ENCODE measurements at places on chromosomes 1 and 21. TPM values are rescaled to one million over a fixed set of nuclear protein-coding genes. Genes with fewer than 3 reads are reported as not detected.

DNA sequence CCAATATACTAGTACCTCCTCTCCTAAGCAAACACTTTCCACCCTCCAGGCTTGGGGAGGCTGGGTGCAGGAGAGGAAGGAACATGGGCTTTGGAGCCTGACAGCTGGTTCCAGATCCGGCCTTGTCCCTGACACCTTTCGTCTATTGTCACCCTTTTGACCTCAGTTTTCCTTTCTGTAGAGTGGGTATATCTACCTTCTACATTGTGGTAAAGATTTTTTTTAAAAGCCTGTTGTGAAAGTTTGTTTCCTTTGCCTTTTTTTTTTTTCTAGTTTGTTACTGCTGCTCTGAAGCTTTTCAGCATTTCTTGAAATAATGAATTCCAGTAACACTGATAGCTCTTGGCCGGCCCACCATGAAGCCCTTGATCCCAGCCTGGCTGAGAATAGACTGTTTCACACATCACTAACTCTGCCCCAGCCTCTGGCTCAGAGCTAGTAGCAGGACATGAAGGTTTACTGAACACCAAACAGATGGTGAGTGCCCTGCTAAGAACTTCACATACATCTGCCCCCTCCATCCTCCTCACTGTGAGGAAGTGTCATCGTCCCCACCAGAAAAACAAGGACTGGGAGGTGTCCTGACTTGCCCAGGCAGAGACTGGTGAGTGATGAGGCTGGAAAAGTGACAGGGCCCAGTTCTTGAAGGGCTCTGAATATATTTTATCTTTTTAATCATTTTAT lies 33.0 kb upstream of the ID3 start:
- DNase-seq: no peak

DNA sequence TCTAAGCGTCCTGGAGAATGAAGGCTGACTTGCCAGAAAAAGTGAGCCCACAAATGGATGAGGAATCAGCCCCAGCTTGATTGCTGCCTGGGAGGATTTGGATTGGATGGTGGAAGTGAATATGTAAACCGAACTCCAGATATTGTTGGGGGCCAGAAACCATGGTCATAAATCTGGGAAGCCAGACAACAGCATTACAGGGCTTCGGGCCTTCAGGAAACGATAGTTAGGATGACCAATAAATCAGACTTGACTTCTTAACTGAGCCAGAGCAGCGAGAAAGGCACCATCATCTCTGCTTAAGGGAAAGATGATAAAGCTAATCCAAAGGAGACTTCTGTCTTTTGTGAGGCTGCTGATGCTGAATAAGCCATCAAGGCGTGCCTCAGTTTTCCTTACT lies 26.6 kb downstream of the FAM78B start:
- no peak for DNase-seq

DNA sequence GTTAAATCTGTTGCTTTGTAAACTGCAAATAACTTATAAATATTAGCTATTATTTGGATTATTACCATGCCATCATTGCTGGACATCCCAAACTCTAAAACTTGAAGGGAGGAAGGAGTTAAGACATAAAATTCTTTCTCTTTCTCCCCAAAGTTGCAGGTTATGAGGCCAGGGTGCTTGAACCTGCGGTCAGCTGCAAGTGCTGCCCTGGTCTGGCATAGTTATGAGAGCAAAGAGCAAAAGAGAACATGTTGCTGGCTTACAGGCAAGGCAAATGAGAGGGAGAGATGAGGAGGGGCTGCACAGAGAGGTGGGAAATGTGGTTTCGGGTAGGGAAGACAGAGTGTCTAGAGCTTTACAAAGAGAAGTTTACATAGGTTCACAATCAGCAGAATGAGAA lies 30.8 kb downstream of the GADD45A start:
- DNase-seq: no peak

Gene HES3
- total RNA-seq: not detected

DNA sequence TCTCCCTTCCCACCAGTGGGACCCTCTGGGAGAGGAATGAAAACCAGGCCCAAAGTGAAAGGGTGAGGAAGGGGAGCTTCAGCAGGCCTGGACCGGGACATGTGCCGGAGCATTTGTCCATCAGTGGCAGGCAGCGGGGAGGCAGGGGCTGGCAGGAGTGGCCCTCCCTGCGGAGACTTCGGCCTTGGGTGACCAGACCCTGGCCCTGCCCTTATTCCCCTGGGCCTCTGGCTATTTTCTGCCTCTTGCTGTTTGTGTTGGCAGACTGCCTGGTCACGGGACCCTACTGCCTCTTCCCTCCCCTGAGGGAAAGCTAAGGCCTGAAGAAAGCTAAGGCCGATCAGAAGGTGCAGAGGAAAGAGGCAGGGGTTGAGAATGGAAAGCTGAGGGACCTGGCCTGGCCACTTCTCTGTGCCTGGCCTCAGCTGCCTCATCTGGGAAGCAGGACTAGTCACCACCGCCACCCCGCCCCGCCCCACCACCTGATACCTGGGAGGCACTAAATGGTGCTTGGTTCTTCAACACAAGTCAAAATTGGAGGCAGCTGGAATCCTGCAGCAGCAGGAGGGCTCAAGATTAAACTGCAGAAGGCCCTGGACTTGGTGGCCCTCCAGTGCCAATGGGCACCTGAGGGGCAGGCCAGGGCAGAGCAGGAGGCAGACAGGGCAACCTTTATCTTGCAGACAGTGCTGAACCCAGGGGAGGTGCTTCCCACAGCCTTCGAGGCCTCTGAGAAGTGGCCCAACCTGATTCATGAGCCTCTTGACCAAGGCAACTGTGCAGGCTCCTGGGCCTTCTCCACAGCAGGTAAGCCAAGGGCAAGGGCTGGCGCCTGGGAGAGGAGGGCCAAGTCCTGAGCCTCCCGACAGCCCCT lies 7.9 kb downstream of the TINAGL1 start:
- no peak for DNase-seq

DNA sequence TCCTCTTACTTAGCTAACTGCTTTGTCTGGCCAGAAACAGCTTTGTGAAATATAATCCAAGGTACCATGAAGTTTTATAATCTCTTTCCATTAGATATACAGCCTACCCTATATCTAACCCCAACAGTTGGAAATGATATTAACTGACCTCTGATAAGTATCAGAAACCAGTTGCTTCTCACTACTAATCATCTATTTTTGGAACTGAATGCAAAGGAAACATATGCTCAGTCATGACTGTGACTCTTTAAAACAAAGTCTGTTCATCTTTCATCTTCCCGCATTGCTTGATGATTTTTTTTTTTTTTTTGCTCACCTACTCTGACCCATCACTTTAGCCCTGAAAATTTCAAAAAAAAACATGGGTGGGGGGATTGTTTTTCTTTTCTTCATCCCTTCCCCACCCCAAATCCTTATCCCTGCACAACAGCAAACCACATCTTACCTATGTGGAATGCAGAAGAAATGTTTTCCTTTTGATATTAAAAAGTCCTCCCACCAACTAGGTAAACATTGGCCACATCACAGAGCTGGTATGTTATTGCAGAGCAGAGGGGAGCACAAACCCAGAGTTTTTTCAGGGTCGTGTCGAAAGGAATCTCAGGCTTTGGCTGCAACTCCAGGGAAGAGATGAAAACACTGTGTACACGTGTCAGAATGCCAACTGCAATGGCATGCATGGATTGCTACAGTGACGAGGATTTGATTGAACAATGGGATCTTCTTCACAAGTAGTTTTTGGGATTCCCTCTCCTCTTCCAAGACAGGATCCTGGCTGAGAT lies 137.3 kb downstream of the SLC30A10 start:
- no peak for DNase-seq

GRCh38 chr1:229863651-229864545 lies 203.1 kb upstream of the GALNT2 start:
- no peak for DNase-seq

Gene CALML6
- not detected for total RNA-seq

DNA sequence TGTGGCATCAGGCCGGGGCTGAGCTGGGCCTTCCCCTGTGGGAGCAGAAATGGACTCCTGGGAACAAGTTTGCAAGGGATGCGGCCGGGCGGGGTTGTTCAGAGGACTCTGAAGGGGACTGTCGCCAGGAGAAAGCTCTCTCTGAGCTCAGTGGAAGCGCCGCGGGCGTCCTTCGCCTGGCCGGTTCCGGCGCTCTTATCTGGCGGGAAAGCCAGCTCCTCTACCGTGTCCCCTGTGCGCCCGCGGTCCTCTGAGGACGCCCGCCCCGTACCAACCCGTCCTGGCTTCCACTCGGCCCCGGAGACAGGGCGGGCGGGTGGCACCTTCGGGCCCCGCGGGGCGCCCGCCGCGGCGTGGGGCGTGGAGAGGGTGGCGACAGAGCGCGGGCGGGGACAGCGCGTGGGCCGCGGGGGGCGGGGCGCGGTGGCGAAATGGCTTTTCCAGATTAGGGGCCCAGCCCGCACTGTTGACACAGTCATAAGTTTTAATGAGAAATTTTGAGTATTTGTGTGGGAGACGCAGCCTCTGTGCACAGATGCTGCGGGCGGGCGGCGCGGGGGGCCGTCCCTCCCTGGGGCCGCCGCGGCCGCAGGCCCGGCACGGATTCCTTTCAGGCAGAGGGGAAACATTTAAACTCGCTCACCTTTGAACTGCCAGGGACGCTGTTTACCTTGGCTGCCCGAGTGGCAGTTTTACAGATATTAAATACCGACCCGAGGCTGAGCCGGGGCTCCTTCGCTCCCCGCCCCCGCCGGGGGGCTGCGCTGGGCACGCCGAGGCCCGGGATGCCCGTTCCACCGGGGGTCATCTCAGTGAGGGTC lies 70.2 kb downstream of the FOXD2 start:
- no peak for DNase-seq

GRCh38 chr1:43994071-43994470 lies 2.7 kb downstream of the CCDC24 start:
- DNase-seq: no peak

DNA sequence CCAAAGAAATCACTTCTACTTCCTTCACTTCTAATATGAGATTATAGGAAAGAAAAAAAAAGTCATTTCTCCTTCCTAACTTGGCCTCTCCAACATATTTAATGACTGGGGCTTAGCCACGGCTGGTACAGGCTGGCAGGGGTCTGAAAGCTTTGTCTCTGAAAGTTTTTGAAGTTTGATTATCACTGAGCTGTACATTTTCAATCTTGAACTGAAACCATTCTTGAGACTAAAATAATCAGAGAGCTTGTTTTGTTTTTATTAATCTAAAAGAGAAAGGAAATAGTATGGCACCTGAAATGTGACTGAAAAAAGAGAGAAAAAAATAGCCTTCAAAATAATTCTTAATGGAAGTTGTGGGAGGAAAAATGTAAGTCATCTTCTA lies 3.8 kb upstream of the KRTAP19-8 start:
- no peak for DNase-seq

DNA sequence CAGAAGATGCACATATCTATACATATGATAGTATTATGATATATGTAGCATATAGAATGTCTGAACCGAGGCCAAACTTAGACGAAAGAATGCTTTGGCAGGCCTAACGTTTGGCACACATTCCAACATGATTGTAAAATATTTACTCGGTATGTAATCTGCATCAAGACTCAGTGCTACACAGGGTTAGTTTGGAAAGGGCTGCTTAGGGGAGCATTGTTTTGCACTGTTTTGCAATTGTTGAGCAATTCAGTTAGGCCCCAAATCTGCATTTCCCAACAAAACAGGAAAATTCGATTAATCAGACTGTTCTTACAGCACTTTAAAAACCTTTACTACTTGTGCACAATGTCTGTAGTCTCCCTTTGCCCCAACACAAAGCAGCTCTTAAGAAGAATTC lies 216.0 kb upstream of the NEGR1 start:
- no peak for DNase-seq

DNA sequence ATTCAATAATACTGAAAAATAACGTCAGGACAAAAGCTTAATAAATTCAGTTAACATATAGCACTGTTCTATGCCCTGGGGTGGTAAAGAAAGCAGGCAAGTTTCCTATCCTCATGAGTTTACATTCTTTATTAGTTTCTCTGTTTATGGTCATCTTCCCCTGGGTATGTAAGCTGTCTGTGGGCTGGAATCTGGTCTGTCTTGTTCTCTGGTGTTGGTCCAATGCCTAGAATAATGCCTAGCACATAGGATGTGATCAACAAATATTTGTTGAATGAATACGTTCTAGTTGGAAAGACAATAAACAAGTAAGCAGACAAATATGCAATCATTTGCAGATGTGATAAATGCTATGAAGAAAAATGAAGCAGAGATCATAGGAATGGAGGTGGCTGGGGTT lies 7.2 kb upstream of the IGSF3 start:
- DNase-seq: no peak

DNA sequence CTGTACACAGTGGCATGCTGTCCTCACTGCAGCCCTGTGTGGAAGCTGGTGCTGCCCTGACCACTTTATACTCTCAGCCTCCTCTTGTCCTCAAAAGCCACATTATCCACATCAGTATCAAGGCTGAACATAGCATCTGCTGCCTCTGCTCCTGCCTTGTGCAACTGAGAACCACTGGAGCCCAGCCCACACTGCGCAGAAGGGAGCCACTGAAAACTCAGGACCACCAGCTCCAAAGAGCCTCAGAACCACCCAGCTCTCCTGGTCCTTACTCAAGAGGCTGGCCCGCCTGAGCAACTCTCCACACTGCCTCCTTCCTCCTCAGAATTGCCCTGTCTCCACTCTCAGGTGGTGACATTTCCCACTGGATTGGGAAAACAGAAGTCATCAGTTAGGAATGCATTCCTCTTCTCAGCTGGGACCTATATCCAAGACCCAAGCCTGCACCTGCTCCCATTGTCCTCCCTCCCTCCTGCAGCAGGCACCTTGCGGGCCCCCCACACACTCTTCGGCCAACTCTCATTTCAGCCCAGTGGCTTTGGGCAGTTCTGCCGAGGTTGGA lies 7.0 kb upstream of the KISS1 start:
- no peak for DNase-seq

DNA sequence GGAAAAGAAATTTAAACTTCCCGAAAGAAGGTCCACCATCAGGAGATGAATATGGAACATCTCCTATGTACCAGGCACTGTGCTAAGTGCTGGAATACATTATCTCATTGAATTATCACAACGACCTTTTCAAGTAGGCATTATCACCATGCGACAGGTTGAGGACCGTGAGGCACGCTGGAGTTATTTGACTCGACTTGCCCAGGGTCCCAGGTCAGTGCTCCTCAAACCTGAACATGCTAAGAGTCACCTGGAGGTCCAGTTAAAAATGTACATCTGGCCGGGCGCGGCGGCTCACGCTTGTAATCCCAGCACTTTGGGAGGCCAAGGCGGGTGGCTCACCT lies 15.9 kb upstream of the AGTRAP start:
- DNase-seq: no peak

DNA sequence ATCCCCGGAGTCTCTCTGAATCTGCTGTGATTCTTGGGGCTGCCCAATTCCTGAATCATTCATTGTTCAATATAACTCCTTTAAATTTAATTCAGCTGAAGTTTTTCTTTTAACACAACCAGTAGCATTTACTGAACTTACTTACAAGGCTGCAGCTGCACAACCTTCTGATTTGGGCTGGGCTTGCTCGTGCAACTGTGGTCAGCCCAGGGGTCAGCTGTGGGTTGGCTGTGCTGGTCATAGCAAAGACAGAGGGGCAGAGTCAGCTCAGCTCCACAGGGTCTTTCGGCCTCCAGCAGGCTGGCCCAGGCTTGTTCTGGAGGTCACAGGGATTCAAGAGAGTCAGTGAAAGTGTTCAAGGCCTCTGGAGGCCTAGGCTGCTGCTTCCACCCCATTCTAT lies 186.1 kb downstream of the MATN1 start:
- no peak for DNase-seq

Gene OLIG1
- not detected for total RNA-seq
